ENCODE measurements at places on chromosomes 12 and 14.

- DNase-seq: no peak
Observed at GRCh38 chr12:101604132-101604531, 9.4 kb downstream of the MYBPC1 start.

DNA sequence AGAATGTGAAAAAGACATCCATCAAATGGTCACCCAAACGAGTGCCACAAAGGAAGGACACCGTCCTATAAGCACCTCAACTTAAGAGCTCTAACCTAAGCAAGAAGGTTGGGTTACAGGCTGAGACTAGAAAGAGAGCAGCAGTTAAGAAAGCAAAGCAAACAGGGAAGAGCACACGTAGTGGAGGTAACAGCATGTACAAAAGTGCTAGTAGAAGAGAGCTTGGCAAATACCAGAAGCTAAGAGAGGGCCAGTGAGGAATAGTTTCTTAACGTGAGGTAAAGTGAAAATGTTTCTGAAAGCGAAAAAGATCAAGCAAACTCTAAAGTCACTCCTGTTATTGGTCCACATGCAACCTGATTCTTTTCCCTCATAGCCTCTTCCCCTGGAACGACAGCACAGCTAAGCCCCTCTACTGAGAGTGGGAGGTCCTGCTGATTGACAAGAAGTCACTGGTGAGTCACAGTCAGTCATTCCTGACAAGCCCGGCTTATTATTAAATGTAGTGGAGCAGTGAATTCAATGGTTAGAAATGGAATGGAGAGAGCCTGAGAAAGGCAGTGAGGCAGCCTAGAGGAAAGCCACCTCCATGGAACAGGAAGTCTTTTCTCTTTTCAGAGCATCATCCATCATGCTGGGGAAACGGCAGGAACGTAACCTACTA, 204.4 kb downstream of the SLC25A21 start:
- DNase-seq: no peak

GRCh38 chr14:51950007-51950406, 39.3 kb upstream of the RTRAF start:
- no peak for DNase-seq

GRCh38 chr14:93717668-93718320, 70.5 kb downstream of the PRIMA1 start:
- no peak for DNase-seq

DNA sequence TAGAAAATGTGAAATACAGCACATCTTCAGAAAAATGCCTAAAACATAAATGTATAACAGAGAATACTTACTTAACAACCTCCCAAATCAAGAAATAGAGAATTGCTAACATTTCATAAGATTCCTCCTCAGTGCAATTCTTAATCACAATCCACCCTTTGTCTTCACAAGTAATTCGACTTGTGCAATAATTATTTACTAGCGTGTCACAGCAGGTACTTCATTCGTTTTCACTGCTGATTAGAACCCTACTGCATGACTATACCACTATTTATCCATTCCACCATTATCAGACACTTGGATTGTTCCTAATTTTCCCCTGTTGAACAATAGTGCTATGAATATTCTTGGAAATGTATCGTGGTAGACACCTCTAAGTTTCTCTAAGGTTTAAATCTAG, 64.9 kb upstream of the BBS10 start:
- DNase-seq: no peak
